Sciatic nerve (tissue), 2 donors: ENCODE measurements at places on chromosomes 2 and 18.

DNA sequence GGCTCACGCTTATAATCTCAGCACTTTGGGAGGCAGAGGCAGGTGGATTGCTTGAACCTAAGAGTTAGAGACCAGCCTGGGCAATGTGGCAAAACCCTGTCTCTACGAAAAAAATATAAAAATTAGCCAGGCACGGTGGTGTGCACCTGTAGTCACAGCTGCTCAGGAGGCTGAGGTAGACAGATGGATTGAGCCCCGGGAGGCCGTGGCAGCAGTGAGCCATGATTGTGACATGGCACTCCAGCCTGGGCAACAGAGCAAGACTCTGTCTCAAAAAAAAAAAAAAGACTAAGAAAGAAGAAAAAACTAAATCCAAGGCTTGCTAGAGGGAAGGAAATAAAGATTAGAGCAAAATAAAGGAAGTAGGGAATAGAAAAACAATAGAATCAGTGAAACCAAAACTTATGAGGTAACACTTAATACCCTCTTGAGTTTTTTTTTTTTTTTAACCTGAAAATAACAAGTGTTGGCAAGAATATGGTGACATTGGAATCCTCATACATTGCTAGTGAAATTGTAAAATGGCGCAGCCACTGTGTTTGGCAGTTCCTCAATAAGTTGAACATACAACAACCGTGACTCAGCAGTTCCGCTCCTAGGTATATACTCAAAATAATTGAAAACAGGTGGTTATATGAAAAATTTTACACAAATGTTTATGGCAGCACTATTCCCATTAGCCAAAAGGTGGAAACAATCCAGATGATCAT, 85.2 kb downstream of the EML4 start:
- DNase-seq, result no peak

DNA sequence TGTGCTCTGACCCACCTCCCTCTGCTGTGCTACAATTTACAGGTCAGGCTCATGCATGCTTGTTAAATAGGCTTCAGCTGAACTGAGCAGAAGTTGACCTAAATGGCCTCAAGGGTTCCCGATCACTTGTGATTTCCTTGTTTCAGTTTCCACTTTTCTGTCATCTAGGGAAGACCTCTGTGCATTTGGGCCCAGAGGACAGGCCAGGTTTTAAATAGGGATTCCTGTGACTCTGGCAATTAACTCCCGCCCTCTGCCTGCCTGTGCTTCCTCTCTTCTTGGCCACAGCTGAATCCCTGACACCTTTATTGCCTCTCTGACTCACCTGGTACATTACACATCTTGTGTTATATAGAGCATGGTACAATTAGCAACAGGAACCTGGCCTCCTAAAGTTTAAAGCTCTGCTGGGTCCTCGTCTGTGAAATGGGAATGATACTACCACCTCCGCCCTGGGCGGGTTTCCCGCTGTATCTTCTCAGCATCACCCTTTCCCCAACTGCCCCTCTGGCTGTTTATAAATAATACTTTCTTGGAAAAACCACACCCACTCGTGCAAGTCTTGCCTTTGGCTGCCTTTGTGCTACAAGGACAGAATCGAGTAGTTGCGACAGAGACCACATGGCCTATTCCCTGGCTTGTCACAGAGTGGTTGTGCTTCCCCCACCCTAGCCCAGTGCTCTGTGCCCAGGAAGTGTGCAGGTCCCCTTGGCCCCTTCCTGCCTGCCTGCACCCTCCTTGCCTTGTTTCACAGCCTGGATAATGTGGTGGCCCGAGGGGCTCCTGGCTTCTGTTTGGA, 7.9 kb downstream of the CABLES1 start:
- no peak for DNase-seq

GRCh38 chr2:86301711-86302202, 35.7 kb downstream of the REEP1 start:
- no peak for DNase-seq

DNA sequence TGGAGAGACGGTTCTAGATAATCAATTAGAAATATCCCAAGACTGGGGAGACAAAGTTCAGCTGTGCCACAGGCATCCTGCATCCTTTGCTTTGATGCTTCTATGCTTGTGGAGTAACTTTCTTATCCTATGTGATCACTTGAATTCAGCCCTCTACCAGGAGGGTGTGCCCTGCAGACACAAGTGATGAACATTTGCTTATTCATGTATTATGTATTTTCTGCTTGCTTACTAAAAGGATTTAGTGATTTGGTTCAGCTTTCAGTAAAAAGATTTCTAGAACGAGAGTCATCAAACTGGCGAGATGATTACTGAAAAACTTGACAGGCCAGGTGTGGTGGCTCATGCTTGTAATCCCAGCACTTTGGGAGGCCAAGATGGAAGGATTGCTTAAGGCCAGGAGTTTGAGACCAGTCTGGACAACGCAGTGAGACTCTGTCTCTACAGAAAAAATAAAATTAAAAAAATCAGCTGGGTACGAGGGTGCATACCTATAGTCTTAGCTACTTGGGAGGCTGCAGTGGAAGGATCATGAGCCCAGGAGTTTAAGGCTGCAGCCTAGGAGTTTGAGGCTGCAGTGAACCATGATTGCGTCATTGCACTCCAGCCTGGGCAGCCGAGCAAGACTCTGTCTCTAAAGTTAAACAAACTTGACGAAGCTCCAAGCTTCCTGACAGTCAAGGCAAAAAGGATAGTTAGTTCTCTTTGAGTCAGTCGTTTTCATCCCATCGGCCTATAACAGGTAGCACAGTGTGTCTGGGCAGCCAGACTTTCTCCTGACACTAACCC, 13.3 kb downstream of the HK2 start:
- no peak for DNase-seq

GRCh38 chr2:138090330-138090729, 126.1 kb downstream of the HNMT start:
- DNase-seq, result no peak

DNA sequence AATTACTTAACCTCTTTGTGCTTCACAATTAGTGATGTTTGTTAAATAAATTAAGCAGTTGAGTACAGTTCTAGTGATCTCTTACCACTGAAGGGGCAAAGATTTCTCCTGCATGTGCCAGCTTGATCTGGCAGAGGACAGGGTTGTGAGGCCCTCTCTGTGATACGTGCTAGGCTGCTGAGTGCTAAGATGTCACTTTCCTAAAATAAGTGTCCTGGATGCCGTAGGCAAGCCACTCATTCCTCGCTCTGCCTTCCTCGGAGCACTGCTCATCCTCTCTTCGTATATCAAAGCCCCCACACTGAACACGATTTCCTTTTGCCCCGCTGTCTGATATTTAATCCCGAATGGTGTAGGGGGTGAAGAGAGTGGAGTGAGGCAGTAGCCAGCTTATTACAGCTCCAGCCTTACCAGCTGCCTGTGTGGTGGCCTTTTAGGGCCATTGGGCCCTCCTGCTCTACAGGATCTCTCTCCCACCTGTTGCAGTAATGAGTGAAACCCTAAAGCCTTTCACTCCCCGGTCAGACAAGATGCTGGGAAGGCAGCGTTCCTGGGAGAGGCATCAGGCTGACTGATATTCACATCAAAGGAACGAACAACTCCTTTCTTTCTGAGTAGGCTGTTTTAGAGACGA, 40.5 kb downstream of the PTPRM start:
- DNase-seq, result no peak
